NCI-H2081 (cell line): ENCODE measurements at places on chromosomes 6 and 20.

DNA sequence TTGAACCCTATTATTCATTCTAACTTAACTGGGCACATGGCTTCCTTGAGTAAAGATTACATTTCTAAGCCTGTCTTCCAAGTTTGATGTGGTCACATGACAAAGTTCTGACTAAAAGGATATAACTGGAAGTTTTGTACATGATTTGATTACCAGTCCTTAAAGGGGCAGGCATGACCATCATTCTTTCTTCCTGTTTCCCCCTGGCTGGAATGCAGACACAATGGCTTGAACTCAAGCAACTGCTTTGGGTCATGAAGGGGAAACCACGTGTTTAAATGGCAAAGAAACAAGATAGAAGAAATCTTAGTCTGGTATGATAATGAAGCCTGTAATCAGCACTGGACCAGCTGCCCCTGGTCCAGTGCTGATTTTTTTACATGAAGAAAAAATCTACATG, 15.6 kb upstream of the SHLD1 start:
- no peak for DNase-seq

GRCh38 chr6:113281014-113281413, 576.1 kb upstream of the MARCKS start:
- DNase-seq, result no peak

GRCh38 chr6:5981126-5982026, 25.3 kb downstream of the NRN1 start:
- DNase-seq, result no peak

DNA sequence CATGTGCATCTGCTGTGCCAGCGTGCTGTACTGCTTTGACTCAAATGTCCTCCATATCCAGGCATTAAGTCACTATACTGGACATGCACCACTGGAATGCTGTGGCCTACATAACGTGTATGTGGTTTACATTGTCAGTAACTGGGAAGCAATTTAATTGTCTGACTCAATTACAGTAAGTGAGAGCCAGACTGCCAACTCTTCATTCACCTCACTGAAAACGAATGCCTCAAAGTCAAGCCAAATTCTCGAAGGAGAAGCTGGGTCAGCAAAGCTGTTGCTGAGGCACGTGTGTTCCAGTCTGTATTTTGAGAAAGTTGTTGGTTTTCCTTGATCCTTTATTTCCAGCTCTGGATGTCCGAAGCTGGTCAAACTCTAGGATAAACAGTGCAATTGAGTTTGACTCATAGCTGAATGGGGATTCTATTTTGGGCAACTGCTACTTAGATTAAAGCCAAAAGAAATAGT, 534.3 kb downstream of the COL12A1 start:
- no peak for DNase-seq

GRCh38 chr6:149111556-149112115, 205.9 kb upstream of the TAB2 start:
- no peak for DNase-seq

- no peak for DNase-seq
Observed at GRCh38 chr20:61881416-61881815, 184.3 kb downstream of the TAF4 start.

GRCh38 chr6:55955684-55956083, 80.3 kb upstream of the BMP5 start:
- DNase-seq, result no peak
